ENCODE measurements at places on chromosomes 2 and 18. TPM values are rescaled to one million over a fixed set of nuclear protein-coding genes. Genes with fewer than 3 reads are reported as not detected.

The MBP gene
- 40.8 TPM for total RNA-seq

DNA sequence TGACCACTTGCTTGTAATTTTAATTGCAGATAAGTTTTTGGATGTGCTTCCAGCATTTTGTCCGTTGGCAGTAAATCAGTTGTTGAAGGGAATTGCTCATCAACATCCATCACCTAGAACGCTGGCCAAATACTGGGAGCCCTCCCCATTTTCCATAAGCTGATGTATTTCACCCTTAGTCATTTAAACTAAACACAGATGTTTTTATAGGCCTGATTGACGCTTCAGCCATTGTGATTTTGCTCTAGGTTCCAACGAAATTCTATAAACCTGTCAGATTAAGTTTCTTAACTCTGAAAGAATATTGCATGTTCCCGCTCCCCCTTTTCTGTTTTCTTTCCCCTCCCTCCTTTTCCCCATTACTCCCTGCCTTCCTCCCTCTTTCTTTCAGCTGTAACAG is 1.0 kb upstream of the RPRM start:
- DNase-seq = no peak

- no peak for DNase-seq
Observed at GRCh38 chr2:241937297-241937696, 67.8 kb downstream of the RTP5 start.

- no peak for DNase-seq
Observed at GRCh38 chr18:45728336-45729010, 4.5 kb downstream of the SLC14A1 start.

DNA sequence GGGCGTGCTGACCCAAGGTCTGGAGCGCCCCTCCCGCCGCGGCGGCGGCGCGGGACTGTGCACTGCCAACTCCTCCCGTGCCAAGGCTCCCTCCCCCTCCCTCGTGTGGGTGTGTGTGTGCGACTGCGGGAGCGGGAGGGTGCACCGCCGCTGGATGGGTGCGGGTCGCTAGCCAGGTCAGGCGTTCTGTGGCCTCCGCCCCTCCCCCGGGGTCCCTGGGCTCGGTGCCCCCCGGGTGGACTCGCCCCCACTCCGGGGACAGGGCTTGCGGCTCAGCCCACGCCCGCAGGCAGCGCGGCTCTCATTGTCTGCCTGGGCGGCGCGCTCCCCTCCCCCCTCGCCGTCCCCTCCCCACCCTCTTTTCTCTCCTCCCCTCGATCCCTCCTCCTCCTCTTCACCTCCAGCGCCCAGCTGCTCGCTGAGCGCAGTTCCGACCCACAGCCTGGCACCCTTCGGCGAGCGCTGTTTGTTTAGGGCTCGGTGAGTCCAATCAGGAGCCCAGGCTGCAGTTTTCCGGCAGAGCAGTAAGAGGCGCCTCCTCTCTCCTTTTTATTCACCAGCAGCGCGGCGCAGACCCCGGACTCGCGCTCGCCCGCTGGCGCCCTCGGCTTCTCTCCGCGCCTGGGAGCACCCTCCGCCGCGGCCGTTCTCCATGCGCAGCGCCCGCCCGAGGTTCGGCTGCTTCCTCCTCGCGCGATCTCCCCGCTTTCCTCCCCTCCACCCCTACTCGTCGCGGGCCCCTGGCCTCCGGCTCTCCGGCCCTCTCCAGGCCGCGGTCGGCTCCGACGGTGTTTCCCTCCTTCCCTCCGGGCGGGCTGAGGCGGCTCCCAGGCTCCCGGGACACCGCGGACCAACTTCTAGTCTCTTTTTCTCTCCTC is at the start of gene GATA6:
Gene GATA6, plus strand, starts transcription at position 579 of the 878 bp plus-strand sequence. CDS start 1,556 bp downstream, outside the sequence.
- peak; percentile 92 for DNase-seq
